Suppressor macrophage (primary cell): ENCODE measurements at places on chromosomes 5 and 9.

DNA sequence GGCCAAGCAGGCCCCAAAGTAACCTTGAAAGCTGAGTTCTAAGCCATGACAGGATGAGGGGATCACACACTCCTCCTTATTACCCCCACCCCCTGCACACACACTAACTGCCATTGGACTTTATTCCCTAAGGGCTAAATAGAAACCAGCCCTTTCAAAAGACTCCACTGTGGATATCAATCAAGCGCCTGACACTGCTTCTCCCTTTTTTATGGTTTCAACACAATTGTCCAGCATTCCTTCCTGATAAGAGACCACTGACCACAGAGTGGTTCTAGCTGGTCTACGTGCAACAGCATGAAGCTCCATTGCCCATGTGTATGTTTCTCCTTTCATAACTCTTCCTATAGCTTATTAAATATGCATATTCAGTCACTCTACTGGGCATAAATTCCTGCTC lies 34.7 kb downstream of the PAEP start:
- DNase-seq: no peak

GRCh38 chr5:39409033-39409432 lies 15.7 kb downstream of the DAB2 start:
- no peak for DNase-seq

DNA sequence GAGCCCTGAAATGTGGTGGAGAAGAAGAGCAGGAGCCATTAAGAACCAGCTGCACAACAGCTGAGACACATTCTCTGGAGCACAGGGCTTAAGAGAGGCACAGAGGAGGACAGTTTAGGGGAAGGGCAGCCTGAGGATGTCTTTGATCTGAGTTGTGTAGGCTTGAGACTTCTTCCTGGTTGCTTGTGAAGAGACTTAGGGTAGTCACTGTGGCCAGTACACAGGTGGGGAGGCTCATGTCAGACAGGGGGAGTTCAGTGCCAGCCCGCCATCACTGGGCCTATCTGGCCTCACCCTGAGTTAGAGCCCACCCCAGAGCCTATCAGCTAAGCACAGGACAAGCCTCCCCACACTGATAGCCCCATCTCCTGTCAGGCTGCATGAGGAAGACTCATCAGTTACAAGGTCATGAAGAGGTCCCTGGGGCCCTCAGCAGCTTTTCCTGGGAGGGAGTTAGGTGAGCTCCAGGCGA lies 19.8 kb downstream of the SLC22A4 start:
- DNase-seq: no peak

GRCh38 chr5:177357459-177358351 lies at the start of gene RGS14:
Gene RGS14 (plus strand): TSS chr5:177357924. CDS start chr5:177358025, 101 bp downstream.
- DNase-seq: peak; percentile 77

DNA sequence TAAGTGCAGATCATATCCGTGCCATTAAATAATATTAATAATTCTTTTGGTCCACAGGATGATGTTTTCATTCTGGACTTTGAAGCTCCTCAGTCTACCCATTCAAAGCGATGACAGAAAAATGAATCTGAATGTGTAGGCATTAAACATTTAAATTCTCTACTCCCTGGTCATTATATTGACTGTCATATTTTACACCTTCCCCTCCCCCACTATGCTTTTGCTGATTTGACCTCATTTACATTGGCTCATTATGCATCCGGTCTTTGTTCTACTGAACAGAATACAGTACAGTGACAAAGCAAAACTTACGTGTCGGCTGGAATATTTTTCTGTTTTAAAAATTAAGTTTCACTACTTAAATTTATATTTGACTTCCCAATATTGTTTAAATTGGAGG lies 289.7 kb upstream of the TMEM161B start:
- DNase-seq: no peak

DNA sequence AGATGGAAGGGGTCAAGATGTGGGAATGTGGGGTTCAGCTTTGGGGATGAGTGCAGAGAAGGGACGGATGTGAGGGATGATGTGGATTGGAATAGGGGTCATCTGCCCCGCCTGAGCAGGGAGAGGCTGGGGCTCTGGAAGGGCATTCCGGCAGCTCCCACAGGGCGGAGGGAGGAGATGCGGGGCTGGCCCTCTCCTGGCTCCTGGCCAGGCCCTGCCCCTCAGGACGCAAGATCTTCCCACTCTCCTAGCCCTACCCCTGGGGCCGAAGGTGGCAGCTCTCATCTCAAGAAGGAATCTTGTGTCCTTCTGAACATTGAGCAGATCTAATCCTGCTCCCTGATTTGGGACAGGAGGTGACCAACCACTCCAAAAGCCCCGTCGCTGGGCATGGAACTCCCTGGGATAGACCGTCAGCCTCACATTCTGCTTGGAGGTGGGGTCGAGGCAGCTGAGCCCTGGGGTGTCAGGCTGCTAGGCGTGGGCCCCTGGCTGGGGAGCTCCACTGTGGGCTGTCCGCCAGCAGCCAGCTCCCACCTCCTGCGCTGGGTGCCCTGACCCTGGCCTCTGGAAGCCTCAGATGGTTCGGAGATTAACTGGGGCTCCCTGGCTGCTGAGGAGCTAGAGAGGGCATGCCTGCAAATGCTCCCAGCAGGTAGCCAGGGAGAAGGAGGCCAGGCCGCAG lies 125.2 kb downstream of the ZNF354C start:
- DNase-seq: no peak

DNA sequence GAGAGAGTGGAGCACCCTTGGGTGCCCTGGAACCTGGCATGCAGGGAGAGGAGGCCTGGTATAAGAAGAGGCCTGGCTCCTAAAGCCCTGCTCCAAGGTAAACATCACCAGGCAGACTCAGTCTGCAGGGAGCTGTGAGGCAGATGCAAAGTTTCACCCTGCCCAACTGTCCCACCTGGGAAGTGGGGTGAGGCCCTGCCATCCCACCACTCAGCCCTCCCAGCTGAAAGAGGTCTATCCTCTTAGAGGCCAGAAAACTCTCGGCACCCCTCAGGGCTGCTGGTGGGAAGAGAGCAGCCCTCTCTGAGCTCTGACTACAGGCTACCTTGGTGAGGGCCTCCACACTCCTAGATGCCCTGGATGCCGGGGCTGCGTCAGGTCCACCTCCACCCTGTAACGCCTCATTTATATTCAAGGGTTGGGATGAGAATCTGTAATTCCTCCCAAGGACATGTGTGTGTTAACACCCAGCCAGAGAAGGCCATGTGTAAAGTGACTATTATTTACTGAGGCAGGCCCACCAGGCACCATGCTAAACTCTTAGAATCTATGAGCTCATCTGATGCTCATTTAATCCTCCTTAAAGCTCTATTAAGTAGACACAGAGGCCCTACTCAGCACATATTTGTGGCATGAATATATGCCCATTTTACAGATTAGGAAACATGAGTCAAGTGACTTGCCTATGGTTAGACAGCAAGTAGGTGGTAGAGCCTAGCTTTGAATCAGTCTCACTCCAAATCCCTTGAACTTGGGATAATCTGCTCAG lies 205.9 kb downstream of the FSTL4 start:
- no peak for DNase-seq

- no peak for DNase-seq
Measured at GRCh38 chr9:133134388-133135145, 13.5 kb upstream of the RALGDS start.
